ENCODE measurements at places on chromosomes 3 and 15.

DNA sequence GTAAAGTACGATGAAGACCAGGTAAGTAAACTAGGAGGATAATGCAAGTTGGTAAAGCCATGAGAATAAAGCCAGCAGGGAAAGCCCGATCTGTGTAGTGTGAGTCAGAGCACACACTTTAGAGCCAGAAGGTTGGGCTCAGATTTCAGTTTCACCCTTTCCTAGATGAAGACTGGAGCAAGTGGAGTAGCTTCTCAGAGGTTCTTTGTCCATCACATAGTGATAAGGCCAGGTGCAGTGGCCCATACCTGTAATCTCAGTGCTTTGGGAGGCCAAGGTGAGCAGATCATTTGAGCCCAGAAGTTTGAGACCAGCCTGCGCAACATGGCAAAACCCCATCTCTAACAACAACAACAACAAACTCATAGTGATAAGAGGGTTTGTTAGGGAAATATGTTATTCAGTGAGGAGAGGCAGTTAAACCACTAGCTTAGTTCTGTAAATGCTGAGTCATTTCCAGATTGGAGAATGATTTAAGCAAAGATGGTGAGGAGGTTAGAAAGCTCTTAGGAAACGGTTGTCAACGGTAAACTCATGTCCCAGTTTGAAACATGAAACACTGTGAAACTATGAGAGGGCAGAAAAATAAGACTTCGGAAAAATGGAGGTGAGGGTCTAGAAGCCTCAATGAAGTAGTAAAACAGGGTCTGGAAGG is 39.0 kb downstream of the IL12A start:
- DNase-seq, result peak; percentile 9

DNA sequence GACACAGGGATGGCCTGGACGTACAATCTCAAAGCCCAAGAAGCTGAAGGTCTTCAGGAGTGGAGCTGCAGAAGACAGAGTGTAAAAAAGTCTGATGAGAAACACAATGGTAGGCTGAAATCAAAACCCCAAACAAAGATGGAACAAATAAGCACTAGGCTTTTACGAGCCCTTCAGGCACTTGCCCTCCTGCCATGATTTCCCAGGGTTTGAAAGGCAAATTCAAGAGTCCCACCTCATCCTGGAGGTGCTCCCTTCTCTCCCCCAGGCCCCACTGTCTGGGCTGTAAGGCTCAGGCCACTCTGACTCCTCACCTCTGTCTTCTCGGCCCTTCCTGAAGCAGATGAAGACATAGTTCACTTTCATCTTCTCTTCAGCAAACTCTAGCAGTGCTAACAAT is 86.6 kb downstream of the RBPMS2 start:
- DNase-seq, result no peak

- no peak for DNase-seq
Observed at GRCh38 chr15:42363942-42364341, 4.6 kb downstream of the CAPN3 start.

- peak; percentile 92 for DNase-seq
Observed at GRCh38 chr3:123732447-123732846, 147.6 kb upstream of the HACD2 start.

DNA sequence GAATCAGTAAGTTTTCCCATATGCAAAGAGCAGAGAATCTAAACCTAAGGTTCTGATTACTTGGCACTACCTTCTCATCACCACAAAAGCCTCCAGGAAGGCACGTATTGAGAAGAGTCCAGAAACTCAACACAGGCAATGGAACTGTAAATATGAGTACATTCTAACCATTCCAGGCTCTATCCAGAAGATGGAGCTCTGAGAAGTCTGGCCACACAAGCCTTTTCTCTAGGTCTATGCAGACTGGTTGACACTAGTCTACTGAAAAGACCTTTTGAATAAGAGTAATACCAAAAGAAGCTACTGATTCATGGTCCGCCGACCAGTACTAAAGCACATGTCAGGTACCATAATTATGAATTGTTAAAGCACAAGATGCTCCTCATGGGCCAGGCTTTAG is 12.2 kb upstream of the NCKIPSD start:
- no peak for DNase-seq

DNA sequence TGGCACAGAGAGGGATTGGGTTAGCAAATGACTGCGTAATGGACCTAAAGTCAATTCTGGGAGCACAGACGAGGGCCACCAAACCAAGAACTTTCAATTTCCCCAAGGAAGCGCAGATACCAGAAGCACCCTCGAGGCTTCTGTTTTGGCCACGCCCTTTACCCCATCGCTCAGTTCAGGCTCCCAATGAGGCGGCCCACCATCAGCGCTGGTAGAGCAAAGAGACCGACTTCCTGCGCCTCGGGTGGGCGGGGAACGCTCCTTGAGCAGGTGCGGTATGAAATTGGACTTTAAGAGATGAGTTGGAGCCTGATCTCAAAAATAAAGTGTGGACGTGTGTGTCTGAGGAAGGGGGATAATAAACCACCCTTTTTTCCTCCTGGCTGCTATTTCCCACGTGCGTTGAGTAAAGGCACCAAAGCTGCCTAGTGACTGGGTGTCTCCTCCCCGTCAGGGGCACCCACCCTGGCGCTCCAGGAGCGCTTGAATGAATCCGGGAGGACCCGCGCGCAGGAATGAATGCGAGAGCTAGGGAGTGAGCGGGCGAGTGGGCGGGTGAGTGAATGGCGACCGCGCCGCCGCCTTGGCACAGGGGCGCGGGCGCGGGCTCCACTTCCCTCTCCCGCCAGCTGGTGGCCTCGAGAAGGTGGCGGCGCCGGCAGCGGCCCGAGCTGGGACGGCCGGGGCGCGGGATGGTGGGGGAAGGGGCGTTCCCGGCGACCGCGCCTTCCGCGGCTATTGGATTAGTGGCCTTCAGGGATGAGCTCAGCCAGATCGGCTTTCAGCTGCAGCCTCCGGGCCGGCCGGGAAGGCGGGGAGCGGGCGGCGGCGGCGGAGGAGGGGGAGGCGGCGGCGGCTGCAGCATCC is at the start of gene SPSB4:
Gene SPSB4, plus strand, starts transcription at position 772 of the 867 bp plus-strand sequence. CDS start 14,758 bp downstream, outside the sequence.
- peak; percentile 41 for DNase-seq
